Stimulated activated CD8-positive, alpha-beta memory T cell treated with anti-CD3 and anti-CD28 coated beads, Interleukin-15, amount 100 ng/mL, for 48 hours (primary cell): ENCODE measurements at places on chromosomes 4 and X.

- DNase-seq = no peak
These were observed 51.9 kb upstream of the IRF2 start for GRCh38 chr4:184526228-184526627.

DNA sequence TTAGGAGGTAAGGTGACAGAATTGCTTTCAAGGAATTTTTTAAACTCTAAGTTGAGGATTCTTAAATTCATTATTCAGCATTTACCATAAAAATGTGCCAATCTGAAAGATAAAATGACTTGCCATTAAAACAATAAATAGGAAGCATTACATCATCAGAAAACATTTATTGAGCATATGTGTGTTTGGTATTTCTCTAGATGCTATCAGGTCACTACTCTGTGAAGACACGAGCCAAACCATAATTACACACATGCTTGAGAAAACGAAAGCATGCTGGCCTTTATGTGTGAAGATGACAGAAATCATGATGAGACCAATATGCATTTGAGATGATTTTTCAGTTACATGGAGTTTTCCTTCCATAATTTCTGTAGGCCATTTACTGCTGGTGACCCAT is 12.3 kb upstream of the IL21 start:
- no peak for DNase-seq

DNA sequence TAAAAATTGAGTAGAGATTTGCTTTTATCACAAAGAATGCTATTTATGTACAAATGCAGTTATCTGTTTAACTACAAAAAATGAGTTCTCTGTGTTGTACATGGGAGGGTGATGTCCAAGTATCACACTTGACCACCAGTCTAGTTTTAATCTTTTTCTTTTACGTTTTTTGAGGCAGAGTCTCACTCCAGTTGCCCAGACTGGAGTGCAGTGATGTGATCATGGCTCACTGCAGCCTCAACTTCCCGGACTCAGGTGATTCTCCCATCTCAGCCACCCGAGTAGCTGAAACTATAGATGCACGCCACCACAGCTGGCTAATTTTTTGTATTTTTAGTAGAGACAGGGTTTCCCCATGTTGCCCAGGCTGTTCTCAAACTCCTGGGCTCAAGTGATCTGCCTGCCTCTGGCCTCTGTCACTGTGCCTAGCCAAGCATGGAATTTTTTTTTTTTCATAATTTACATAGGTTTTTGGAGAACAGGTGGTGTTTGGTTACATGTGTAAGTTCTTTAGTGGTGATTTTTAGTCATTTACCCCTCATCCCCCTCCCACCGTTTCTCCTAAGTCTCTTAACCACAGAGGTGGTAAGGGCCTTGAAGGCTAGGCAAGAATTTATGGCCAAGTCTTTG is 47.9 kb upstream of the RPA4 start:
- no peak for DNase-seq

DNA sequence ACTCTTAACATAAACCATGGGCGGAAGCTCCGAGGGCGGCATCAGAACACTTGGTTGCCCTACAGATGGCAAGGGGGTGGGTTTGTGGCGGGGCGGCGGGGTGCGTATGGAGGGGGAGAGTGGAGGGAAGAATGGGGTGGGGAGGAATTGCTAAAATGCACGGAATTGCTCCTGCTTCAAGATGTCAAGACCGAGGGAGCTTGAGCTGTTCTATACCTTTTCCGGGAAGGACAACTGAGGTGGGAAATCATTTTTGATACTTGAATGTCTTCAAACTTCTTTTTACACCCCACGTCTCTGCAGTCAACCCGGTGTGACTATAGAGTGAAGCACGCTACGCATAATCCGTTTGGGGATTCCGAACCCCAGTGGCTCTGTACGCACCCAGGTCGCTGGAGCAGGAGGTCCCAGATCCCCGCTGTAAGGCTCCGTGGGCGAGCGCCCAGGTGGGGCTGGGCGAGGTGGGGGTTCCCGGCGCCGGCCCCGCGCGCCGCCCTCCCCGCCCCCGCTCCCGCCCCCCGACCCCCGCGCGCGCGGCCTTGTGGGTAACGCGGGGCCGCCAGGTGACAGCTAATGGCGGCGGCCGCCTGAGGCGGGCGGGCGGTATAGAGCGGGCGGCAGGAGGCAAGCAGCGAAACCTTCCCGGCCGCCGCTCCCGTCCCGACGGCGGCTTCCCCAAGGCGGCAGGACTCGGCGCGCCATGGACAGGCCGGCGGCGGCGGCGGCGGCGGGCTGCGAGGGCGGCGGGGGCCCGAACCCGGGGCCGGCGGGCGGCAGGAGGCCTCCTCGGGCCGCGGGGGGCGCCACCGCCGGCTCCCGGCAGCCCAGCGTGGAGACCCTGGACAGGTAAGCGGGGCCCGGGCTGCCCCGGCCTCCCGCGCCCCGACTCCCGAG is at the start of gene MTMR1:
TSS of gene MTMR1 (plus strand) at position 566 of the 894 bp plus-strand sequence. CDS start at position 701, 135 bp downstream.
- no peak for DNase-seq

GRCh38 chr4:114752391-114753165 is 154.0 kb downstream of the UGT8 start:
- DNase-seq = no peak

DNA sequence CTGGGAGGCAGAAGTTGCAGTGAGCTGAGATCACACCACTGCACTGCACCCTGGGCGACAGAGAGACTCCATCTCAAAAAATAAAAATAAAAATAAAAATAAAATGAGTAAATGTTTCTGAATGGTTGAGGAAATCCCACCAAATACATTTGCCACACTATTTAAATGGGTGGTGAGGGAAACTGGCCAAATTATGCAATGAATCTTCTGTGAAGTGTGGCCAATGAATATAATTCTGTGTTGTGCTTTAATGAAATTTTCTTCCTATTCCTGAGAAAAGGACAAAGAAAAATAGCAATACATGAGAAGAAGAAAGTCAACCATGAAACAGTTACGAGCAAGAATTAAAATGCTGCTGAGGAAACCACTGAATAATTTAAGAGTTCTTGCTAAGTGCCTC is 69.9 kb downstream of the CAMK2D start:
- no peak for DNase-seq

GRCh38 chr4:68570122-68570507 is 6.0 kb downstream of the UGT2B17 start:
- no peak for DNase-seq

DNA sequence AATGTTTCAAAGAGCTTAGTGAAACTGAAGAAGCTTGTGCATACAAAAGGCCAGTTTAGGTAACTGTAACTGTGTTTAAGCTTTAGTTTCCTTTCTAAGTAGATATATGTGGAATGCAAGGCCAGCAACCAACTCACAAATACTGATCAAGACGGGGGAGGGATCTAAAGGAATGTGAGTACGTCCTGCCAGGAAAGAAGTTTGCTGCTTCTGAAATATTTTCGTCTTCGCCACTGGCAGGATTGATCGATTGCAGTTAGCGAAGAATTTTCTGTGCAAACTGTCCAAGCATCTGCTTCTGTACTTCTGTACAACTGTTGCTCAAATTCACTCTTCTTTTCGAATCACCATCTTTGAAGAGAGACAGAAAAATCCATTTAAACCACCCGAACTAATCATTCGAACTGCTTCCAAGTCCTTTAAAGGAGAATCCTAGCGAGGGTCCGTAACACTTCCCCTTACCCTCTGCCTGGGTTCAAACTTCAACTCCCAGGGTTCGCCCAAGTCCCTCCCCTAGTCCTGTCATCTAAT is 373 bp upstream of the INTS6L start:
- no peak for DNase-seq

GRCh38 chr4:119111296-119111695 is 24.3 kb upstream of the MYOZ2 start:
- DNase-seq = no peak

DNA sequence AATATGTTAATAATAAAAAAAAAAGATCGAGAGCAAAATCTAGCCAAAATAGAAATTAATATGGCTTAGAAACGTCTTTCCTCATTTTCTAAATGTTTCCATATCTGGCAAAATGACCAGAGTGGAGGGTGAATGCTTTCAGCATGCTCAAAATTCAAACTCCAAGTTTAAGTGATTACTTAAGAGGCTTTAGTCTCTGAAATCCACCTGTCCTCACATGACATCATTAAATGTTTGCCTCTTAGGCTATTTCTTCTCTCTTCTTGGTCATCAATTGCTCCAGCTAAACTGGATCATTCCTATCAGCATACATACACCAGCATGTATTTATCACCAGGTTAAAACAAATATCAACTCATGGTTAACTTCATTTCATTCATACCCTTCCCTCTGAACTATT is 54.5 kb upstream of the ATXN3L start:
- no peak for DNase-seq

DNA sequence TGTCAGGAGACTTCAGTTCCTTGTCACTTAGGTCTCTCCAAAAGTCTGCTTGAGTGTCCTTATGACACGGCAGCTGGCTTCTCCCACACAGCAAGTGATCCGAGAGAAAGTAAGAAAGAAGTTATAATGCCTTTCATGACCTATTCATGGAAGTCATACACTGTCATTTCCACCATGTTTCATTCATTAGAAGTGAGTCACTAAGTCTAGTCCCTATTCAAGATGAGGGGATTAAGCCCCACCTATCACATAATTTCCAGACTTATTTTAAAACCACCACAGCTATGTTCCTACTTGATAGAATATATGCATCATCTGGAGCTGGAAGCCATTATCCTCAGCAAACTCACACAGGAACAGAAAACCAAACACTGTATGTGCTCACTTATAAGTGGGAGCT is 25.2 kb upstream of the COL25A1 start:
- no peak for DNase-seq

DNA sequence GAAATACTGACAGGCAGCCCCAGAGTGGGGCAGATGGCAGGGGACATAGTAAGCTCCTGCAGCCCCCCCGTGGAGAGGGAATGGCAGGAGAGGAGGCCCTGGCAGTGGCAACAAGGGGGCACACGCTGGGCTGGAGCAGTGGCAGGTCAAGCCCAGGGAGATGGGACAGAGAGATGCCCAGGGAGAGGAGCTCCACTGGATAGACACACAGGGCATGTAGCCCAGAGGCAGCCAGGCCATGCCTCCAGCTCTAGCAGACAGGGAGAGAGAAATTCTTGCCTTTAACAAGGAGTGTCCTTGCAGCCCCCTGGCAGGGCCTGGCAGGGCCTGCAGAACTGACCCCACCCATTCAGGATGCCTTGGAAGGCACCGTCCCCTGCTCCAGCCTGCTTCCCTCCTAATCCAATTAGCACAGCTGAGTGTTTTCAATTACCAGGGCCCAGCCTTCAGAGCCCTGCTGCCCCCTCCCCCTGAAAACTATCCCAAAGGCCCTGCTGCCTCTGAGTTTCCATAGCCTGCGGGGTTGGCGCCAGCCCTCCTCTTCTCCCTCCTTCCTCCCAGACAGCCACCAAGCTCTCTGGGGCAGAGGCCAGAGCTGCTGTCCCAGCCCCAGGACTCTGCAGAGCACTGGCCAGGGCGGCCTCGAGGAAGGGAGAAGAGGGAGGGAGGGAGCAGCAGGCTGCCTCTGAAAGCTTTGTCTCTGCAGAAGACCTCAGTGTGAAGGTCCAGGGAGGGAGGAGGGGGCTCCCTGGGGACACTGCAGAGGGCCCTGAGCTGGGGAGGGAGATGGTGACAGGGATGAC is 12.5 kb downstream of the L1CAM start:
- no peak for DNase-seq

DNA sequence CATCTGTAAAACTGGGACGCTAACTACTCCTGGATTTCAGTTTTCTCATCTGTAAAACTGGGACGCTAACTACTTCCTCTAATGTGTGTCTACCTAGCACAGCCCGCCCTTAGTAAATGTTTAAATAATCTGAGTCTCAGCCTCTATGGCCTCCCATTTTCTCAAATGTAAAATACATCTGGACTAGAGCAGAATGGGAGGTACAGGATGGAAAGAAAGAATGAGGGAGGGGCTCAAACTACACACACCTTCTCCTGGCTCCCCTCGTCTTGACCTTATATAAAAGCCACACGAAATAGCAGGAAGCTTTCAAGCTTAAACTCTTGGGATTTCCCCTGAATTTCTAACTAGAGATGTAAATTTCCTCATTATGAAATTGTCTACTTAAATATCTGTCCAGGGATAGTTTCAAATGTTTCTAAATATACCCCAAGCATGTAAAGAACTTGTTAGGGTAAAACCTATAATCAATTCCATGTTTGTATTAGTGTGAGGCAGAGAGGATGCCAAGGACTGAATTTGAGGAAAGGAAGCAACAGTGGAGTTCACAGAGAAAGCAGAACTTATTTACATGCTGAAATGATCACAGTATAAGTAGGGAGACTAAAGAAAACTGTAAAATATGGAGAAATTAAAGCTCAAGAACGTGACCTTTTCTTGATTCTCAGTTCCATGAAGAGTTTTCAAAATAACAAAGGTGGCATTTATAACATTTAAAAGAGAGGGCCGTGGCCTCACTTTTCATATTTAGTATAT is 220.0 kb downstream of the NWD2 start:
- no peak for DNase-seq

- DNase-seq = peak; percentile 56
These were observed 15.6 kb upstream of the BBS12 start for GRCh38 chr4:122716825-122717448.

- no peak for DNase-seq
These were observed 154.2 kb downstream of the RAB28 start for GRCh38 chr4:13329963-13330362.

- no peak for DNase-seq
These were observed 202.9 kb upstream of the SLC7A11 start for GRCh38 chr4:138445098-138445497.

DNA sequence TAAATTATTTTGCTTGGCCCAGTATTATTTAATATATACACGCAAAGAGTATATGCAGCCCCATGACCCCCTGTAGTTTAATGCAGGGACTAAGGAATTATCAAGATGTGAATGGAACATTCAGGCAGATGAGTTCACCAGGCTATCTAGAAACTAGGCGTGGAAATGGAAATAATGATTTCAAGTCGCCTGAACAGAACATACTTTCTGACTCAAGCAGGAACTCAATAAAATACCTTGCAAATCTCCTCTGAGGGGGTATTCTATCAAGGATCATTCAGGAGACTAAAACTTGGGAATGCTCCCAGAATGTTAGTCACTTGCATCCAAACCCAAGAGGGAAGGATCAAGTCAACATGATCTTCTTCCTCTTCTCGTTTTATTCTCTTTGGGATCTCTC is 59.6 kb upstream of the RASSF6 start:
- no peak for DNase-seq

GRCh38 chr4:94762326-94762725 is 4.6 kb downstream of the BMPR1B start:
- DNase-seq = no peak

GRCh38 chrX:44914532-44915198 is 41.7 kb downstream of the KDM6A start:
- no peak for DNase-seq

DNA sequence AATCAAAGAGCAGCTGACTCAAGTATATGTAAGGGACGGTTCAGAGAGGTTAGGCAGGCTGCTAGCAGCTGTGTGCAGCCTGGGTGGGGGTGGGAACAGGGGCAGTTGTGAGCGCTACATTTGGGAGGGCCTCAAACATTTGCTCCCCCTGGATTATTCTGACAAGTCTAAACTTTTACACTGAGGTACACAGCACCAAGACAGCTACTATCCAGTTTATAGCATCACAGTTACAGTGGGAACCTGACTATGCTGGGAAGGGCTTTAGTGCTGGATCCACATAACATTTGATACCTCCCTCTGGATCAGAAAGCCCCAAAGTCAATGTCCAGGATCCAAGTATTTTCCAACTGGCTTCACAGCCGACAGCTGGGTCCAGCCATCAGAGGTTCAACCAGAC is 55.8 kb upstream of the GIMD1 start:
- no peak for DNase-seq

GRCh38 chr4:152430507-152430906 is 105.4 kb downstream of the FBXW7 start:
- no peak for DNase-seq
